ENCODE measurements at places on chromosomes 4 and X.

GRCh38 chrX:110208092-110208491 is 109.8 kb downstream of the AMMECR1 start:
- DNase-seq, result no peak

DNA sequence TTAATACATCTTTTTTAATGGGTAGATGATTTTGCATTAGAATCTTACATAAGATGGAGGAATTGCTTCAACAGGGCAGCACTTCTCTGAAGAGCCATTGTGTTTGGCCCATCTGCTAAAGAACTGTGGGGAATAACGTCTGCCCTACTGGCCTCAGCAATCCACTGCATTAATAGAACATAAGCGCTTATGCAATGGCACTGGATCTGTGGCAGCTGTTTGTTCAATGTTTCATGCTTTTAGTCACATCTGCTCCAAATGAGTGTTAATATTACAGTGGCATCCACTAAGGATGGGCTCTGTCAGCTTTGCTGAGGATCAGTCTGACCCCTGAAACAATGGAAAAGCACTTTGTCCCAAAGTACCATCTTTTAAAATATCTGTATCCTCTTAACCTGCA is 279.0 kb upstream of the GK2 start:
- DNase-seq, result no peak

GRCh38 chrX:54087661-54088060 is 43.4 kb upstream of the PHF8 start:
- no peak for DNase-seq

DNA sequence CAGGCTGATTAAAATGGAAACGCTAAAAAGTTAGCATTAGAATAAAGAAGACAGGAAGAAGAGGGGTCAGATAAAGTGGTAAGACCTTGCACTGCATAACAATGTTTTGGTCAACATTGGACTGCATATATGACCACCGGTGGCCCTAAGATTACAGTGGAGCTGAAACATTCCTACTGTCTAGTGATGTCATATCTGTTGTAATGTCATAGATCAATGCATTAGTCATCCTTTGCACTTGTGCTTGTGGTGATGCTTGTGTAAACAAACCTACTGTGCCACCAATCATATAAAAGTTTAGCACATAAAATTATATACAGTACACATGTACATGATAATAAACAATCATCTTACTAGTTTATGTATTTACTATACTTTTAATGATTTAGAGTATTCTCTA is 73.0 kb downstream of the TMEM165 start:
- DNase-seq, result no peak

- no peak for DNase-seq
Measured at GRCh38 chr4:137543648-137544047, 11.4 kb upstream of the PCDH18 start.

- DNase-seq, result no peak
Measured at GRCh38 chr4:62051332-62051731, 851.2 kb downstream of the ADGRL3 start.

- DNase-seq, result no peak
Measured at GRCh38 chr4:19936476-19936875, 315.2 kb upstream of the SLIT2 start.

DNA sequence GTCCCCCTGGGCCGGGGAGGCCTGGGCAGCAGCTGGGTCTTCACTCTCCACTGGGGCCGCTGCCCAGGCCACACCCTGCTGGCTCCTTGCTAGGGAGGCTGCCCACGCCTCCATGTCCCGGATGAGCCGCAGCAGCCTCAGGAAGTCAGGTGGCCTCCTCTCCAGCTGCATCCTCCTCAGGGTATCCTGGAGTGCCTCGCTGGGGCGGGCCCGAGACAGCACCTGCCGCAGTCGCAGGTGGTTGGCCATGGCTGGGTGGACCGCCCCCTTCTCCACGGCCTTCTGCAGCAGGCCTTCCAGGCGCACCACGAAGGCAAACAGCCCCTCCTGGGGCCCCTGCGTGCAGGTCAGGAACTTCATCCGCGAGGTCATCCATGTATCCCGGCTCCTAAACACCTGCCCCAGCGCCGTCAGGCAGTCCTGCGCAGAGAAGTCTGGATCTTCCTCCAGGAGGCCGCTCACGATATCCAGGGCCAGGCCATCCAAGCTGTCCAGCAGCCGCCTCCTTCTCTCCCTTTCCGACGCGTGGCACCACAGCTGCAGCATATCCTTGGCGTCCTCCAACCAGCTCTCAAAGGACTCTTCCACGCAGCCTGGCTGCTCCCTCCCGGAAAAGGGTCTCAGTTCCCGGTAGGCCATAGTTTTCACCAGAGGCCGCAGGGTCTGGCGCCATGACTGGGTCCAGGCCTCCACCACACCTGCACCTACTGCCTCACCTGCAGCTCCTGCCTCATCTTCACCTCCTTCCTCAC is 2.1 kb downstream of the PNMA6F start:
- DNase-seq, result no peak

DNA sequence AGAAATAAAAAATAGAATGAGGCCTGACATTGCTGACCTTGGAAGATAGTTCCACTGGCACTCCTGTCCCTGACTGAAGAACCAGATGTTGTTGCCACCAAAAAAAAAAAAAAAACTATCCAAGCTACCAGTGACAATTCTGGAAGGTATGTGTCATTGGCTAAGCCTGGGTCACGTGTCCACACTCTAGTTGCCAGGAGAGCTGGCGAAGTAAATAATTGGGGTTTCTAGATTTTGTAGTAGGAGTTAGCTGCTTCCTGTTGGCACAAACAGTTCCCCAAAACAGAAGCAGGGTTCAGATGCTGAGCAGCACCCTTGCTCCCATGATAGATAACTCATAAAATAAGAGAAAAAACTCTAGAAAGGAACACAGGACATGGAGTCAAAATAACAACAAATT is 20.5 kb downstream of the MND1 start:
- DNase-seq, result no peak

DNA sequence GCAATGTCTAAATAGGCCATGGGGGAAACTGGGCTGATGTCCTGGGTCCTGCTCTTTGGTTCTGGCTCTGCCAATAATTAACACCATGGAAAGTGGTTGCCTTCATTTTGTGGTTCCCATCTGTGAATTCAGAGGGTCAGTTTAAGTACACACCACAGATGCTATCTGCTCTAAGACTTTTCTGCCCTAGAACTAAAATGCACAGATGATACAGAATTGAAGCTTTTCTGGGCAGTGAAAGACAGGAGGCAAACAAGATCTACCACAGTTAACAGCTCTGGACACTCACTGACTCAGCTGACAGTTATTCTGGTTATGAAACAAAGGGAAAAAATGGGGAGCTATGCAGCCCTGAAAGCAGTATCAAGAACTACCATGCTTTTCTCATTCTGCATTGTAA is 37.3 kb downstream of the APBB2 start:
- no peak for DNase-seq

DNA sequence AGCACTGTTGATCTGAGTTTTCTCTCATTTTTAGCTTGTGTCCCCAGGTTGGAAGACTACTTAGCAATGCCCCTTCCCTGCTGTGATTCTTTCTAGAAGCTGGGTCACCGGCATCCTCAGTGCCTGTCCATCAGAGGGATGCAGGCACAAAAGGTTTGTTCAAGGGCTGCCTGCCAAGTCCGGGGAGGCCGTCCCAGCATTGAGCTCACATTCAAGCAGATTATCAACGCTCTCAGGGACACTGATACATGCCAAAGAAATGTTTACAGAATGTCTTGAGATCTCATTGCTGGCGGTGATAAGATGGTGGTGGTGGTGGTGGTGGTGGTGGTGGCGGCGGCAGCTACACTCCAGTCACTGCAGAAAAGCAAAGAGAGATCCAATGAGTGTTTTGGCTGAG is 79.6 kb upstream of the VCX3A start:
- DNase-seq, result no peak

- no peak for DNase-seq
Measured at GRCh38 chr4:178599521-178599920, 1157.3 kb upstream of the AGA start.

DNA sequence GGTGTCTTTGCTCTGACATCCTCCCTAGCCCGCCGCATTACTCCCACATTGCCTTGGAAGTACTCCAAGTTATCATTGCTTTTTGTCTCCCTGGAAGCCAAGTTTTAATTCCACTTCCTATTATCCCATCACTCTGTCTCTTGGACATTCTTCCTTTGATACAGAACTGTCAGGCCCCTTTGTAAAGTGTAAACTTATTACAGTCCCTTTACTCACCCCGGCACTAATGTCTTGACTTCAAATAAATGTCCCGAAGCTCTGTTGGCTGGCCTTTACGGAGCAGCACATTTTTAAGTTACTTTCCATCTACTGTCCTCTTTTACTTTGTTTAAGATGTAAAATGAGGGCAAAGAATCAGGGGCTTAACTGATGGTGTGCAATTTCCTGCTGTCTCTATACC is 223.5 kb upstream of the IGFBP7 start:
- no peak for DNase-seq

DNA sequence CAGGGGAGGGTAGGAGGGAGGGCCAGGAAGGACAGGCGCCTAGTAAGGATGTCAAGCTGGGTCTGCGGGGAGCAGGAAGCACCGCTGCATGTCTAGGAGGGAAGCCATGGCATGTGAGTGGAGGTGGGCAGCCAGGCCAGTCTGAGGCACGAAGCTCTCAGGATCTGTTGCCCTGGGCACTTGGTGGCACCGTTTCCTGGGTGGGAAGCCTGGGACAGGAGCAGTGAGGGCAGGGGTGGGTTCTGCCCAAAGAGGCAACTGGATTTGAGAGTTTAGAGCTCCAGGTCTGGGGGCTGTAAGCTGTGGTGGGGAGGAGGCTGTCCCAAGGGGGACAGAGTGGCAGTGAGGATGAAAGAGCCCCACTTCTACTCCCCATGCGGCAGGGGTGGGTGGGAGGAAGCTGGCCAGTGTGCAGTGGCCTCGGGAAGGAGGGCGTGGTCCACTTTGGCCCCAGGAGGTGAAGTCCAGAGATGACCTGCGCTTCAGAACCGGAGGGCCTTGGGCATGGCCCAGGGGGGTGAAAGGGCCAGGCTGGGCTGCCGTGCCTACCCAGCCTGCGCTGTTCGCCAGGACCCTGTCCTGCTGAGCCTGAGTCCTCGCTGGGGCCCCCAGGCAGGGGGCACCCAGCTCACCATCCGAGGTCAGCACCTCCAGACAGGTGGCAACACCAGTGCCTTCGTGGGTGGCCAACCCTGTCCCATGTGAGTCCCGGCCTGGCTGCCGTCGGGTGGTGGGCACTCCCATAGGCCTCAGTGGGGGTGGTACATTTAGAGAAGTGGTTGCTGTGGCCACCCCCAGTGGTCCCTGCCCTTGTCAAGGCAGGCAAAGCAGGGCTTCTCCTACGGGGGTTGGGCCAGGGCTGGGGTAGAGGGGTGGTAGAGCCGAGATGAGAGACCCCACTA is 8.3 kb upstream of the SRPK3 start:
- no peak for DNase-seq

DNA sequence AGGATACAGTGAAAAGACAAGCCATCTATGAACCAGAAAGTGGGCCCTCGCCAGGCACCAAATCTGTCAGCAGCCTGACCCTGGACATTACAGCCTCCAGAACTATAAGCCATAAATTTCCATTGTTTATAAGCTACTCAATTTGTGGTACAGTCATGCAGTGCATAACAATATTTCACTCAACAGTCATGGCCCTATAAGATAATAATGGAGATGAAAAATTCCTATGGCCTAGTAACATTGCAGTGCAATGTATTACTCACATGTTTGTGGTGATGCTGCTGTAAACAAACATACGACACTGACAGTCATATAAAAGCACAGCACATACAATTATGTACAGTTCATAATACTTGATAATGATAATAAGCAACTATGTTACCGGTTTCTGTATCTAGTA is 17.1 kb upstream of the TLR1 start:
- no peak for DNase-seq

GRCh38 chr4:116665716-116666115 is 419.7 kb downstream of the TRAM1L1 start:
- DNase-seq, result no peak

DNA sequence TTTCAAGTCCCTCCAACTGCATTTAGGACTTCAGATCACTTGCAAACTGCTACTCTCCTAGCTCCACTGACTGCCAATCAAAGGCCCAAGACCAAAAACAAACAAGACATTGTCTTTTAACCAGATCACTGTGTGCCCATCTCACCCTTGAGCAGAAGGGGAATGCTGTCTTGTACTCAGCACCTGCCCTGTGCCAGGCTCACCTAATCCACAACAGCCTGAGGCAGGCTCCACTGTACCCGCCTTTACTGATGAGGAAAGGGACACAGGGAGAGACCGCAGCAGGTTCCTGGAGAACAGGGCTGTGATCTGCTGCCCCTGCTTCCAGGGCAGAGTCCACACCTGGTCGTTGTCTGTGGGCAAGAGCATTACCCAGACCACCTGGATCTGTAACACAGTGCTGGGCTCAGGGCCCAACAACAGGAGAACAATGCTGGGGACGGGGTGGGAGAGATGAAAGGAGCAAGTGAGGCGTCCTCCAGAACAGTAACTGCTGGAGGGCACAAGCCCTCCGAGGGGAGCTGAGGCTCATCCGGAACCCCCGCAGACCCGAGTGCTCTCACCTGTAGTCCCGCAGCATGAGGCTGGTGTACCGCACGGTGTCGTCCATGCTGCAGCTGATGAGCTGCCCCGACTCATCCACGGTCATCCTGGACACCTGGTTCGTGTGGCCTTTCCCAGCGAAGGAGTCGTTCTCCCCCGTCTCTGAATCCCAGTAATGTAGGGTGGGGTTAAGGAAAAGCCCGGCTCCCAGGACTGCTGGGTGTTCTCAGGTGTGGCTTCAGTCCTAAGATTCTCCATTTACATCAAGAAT is 33.9 kb downstream of the WDR1 start:
- no peak for DNase-seq

DNA sequence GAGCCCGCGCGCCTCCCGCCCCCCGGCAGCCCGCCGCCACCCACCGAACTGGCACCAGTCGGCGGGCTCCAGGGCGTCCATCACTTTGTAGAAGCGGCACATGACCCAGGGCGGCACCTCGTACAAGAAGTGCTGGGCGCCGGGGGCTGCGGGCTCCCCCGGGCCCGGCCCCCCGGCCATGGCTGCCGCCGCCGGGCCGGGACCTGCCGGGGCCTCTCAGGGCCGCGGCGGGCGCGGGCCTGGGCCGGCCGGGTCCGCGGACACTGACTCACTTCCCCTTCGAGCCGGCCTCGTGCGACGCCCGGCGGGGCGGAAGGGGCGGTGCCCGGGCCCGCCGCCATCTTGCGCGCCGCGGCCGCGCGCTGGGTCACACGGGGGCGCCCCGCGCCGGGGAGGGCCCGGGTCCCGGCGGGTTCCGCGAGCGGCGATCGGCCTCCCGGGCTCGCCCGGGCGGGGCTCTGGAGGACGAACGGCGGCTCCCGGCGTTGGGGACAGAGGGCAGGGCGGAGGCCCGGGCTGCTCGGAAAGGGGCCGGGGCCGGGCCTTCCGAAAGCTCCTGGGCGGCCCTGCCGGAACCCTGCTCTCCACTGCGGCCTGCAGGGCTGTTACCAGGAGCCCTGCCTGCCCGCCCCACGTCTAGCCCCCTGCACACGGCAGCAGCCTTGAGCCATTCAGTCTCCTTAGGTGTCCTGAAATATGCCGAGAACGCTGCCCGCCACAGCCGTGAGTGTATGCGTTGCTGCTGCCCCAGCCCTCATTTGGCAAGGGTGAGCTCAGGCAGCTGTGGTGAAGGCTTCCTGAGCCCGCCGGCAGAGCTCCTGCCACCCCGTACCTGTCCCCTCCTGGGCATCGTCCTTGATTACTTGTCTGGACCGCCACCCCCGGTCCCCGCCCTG is at the start of gene IRAK1:
TSS of gene IRAK1 (minus strand) at position 270 of the 896 bp plus-strand sequence. CDS start at position 180, 90 bp downstream.
- DNase-seq, result no peak

GRCh38 chr4:108191269-108191914 is 22.7 kb upstream of the LEF1 start:
- DNase-seq, result no peak
